ENCODE measurements at places on chromosomes 2 and 18. TPM values are rescaled to one million over a fixed set of nuclear protein-coding genes. Genes with fewer than 3 reads are reported as not detected.

GRCh38 chr2:129056309-129056958, 737.8 kb upstream of the HS6ST1 start:
- DNase-seq: no peak

GRCh38 chr2:190451561-190452176, 43.5 kb downstream of the MFSD6 start:
- no peak for DNase-seq

GRCh38 chr2:95276888-95277245, 2.6 kb downstream of the PROM2 start:
- DNase-seq: no peak

- no peak for DNase-seq
Observed at GRCh38 chr2:156896294-156896693, 361.2 kb upstream of the GALNT5 start.

- DNase-seq: no peak
Observed at GRCh38 chr2:60984720-60985119, 32.8 kb upstream of the PEX13 start.

GRCh38 chr2:128736689-128737545, 418.2 kb upstream of the HS6ST1 start:
- DNase-seq: peak; percentile 95

- DNase-seq: no peak
Observed at GRCh38 chr2:85273738-85274731, 53.8 kb downstream of the TGOLN2 start.

GRCh38 chr2:234772733-234773060, 179.1 kb upstream of the SH3BP4 start:
- DNase-seq: no peak

DNA sequence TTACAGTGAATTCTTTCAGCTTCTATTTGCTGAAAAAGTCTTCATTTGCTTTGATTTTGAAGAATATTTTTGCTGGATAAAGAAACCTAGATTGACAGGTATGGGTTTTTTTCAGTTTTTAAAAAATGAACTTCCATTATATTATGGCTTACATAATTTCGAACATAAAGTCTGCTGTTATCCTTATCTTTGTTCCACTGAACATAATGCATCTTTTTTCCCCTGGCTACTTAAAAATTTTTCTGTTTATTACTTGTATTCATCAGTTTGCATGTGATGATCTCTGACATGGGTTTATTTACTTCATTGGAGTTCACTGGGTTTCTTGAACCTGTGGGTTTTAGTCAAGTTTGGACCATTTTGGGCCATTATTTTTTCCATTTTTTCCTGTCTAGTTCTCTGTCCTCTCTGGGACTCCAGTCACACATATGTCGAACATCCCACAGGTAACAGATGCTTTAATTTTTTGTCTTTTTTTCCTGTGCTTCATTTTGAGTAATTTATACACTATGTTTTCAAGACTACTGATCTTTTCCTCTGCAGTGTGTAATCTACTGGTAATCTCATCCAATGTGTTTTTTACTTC, 33.1 kb downstream of the SEC11C start:
- DNase-seq: no peak

GRCh38 chr2:31541853-31542252, 38.9 kb downstream of the SRD5A2 start:
- DNase-seq: no peak

DNA sequence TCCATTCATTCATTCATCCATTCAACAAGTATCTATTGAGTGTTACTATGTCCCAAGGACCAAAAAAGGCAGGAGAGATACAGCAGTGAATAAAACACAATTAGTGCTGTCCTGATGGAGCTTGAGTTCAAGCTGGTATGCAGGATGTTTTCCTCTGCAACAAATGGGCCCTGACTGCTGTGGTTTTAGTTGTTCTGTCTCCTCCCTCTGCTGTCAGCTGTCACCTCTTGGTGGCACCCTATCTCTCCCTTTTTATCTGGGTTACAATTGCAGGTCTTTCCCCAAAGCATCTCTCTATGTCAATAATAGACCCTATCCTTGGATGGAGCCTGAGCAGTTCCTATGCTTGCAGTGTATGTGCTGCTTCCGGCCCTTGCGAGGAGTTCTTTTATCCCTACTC, 304.8 kb downstream of the PDE11A start:
- no peak for DNase-seq

DNA sequence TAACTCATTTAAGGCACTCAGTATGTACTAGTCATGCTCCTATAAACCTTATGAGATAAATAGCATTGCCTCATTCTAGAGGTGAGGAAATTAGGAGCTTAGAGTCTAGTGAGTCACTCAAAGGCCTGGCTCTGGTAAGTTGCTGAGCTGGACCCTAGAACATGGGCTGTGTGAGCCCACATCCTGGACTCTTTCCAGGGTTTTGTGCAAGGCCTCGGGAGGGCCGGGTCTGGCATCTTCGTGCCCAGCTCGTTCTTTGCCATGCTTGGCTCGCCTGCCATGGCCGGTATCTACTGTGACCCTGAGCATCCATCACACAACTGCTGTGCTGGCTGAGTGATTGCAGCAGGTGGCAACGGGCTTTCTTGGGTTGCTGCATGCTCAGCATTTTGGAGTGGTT, 168.0 kb downstream of the LPIN1 start:
- no peak for DNase-seq

DNA sequence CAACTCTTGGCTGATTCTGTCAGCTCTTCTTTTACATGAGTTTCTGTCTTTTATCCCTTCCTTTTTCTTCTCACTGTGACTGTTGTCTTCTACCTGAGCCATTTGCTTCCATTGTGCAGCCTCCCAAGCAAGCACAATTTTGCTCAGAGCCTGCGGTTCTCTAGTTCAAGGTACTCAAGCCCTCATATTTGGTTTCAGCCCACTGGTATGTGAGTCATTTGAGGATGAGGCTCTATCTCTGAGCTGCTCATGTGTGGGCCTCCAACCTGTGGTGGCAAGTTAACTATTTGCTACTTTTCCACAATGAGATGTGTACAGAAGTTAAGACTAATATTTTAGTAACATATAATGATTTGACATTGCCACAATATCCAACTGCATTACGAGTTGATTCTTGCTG, 183.0 kb downstream of the PHLPP1 start:
- no peak for DNase-seq

GRCh38 chr2:127146071-127146725, 39.2 kb upstream of the BIN1 start:
- peak; percentile 41 for DNase-seq

DNA sequence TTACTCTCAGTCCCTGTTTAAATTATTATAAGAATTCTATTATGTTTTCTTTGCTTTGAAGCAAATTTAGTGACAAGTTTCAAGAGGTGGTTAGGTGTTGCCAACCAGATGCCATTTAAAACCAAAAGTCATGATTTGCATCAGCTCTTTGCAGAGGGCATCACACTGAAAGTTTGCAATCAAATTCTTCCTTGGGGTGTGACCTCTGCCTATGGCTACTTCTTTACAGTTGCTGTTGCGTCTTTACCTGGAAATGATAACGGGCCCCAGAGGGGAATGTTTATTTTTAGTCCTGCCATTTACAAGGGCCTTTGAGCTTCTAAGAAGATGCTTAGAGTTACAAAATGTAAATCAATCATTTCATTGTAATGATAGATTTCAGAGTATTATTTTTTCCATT, 561.0 kb downstream of the ARHGAP15 start:
- no peak for DNase-seq

The TLX2 gene
- total RNA-seq: 0.17 TPM

The PMAIP1 gene
- 84.1 TPM for total RNA-seq

The EGR4 gene
- total RNA-seq: not detected

The CDH7 gene
- 1.5 TPM for total RNA-seq

The MTA3 gene
- 197 TPM for total RNA-seq

The KCNJ3 gene
- total RNA-seq: 0.50 TPM

The LAMA1 gene
- total RNA-seq: 48.7 TPM

The NFATC1 gene
- total RNA-seq: 6.6 TPM
